ENCODE measurements at places on chromosomes 3 and 15. TPM values are rescaled to one million over a fixed set of nuclear protein-coding genes. Genes with fewer than 3 reads are reported as not detected.

- no peaks in the 10 kb centered on the region for H3K36me3 ChIP-seq
- peaks cover 19% of the 10 kb centered on the region for H3K4me1 ChIP-seq
- DNase-seq: peak; percentile 91
- no peaks in the 10 kb centered on the region for H3K27me3 ChIP-seq
- no peak overlapping the region for H3K27ac ChIP-seq
Observed at GRCh38 chr3:54853573-54854404, 74.1 kb downstream of the LRTM1 start.

- no peak for DNase-seq
- no peak overlapping the region for H3K4me3 ChIP-seq
- H3K4me1 ChIP-seq: no peaks in the 10 kb centered on the region
- H3K27me3 ChIP-seq: no peaks in the 10 kb centered on the region
Observed at GRCh38 chr3:60344340-60344739, 906.9 kb downstream of the FHIT start.

The CPNE9 gene
- not detected for total RNA-seq

GRCh38 chr15:94584833-94585244, 353.5 kb downstream of the MCTP2 start:
- H3K27me3 ChIP-seq: no peaks in the 10 kb centered on the region
- H3K4me3 ChIP-seq: no peak overlapping the region
- H3K36me3 ChIP-seq: no peaks in the 10 kb centered on the region
- DNase-seq: no peak
- H3K27ac ChIP-seq: no peak overlapping the region
- no peaks in the 10 kb centered on the region for H3K4me1 ChIP-seq

DNA sequence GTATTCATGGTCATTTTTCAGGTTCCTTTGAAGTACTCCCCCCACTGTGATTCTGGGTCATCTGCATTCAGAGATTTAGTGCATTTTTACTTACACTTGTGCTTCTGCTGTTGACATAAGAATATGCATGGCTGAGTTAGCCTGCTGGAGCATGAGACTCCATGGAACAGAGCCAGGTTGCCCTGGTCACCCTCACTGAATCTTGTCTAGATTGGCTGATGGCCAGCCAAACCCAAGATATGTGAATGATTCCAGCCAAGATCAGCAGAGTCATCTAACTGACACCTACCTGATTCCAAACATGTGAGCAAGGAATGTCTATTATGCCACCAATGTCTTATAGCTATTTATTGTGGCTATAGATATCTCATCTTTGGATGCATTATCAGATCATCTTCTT, 25.1 kb downstream of the DTWD1 start:
- H3K27ac ChIP-seq: no peak overlapping the region
- H3K4me1 ChIP-seq: no peaks in the 10 kb centered on the region
- no peaks in the 10 kb centered on the region for H3K27me3 ChIP-seq
- DNase-seq: no peak
- H3K4me3 ChIP-seq: no peak overlapping the region
